ENCODE measurements at places on chromosomes 3 and 15. TPM values are rescaled to one million over a fixed set of nuclear protein-coding genes. Genes with fewer than 3 reads are reported as not detected.

Gene SLC22A13
- total RNA-seq = 1.2 TPM

- DNase-seq = no peak
These were observed 34.7 kb downstream of the TMEM158 start for GRCh38 chr3:45191424-45191823.

- DNase-seq = no peak
These were observed 245.1 kb upstream of the LRTM1 start for GRCh38 chr3:55172913-55173312.

- no peak for DNase-seq
These were observed 150.3 kb upstream of the MCTP2 start for GRCh38 chr15:94080989-94081605.

Gene RPL32
- total RNA-seq = 2,781 TPM

- DNase-seq = no peak
These were observed 182.2 kb downstream of the UBE2E2 start for GRCh38 chr3:23385327-23385726.

DNA sequence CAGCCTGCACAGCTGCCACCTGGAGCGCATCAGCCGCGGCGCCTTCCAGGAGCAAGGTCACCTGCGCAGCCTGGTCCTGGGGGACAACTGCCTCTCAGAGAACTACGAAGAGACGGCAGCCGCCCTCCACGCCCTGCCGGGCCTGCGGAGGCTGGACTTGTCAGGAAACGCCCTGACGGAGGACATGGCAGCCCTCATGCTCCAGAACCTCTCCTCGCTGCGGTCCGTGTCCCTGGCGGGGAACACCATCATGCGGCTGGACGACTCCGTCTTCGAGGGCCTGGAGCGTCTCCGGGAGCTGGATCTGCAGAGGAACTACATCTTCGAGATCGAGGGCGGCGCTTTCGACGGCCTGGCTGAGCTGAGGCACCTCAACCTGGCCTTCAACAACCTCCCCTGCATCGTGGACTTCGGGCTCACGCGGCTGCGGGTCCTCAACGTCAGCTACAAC lies 20.4 kb downstream of the NRROS start:
- no peak for DNase-seq

GRCh38 chr15:65399997-65400396 lies 22.2 kb upstream of the IGDCC3 start:
- no peak for DNase-seq

All from activated T-cell treated with anti-CD3 and anti-CD28 coated beads, Interleukin-2, amount 50 U/mL, for 72 hours (primary cell).